ENCODE measurements at places on chromosomes 2 and 18.
A peak's percentile ranks its signal among the peaks of the same experiment; 100 is the strongest.

GRCh38 chr2:19532547-19533196 lies 174.2 kb upstream of the OSR1 start:
- DNase-seq, result no peak

DNA sequence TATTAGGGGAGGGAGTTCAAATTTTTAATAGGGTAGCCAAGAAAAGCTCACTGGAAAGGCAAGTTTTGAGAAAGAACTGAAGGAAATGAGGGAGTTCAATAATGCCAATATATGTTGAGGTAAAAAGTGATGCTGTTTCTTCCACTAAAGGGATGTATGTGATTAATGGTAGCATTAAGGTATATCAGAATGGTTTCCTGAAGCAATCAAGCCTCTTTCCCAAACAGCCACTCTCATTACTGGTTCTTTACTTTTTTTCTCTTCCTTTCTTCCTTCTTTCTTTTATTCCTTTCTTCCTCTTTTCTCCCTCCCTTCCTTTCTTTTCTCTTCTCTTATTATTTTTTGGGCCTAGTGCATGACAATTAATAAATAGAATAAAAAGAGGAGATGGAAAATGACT lies 433.5 kb downstream of the SATB2 start:
- no peak for DNase-seq

DNA sequence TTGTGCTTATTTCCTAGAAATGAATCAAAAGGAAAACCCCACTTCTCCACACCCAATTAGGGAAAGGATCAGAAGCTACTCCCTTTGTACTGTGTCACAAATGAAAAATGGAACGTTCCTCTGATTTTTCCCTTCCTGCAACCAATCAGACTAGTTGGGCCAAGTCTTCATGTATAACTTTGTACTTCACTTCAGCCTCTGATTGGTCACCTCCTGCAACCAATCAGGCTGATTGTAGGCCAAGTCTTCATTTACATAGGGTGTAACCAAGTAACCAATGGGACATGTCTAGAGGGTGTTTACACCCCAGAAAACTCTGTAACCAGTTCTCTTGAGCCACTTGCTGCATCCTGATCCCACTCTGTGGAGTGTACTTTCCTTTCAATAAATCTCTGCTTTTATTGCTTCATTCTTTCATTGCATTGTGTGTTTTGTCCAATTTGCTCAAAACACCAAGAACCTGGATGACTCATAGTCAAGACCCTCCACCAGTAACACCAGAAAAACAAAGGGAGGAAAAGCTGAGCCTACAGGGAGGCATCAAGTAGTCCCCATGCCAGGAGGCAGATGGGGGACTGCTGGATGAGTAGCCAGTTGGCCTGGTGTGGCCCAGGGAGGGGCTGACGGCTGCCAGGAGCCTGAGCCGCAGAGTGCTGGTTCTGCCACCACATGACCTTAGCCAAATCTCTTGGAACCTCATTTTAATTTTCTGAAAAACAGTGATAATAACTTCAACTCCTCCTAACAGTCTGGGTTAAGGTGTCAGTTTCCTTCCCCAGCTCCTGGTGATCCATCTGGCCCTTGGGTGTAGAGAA lies 46.1 kb downstream of the SOWAHC start:
- no peak for DNase-seq

GRCh38 chr2:31255911-31256571 lies 22.1 kb downstream of the EHD3 start:
- DNase-seq, result no peak

DNA sequence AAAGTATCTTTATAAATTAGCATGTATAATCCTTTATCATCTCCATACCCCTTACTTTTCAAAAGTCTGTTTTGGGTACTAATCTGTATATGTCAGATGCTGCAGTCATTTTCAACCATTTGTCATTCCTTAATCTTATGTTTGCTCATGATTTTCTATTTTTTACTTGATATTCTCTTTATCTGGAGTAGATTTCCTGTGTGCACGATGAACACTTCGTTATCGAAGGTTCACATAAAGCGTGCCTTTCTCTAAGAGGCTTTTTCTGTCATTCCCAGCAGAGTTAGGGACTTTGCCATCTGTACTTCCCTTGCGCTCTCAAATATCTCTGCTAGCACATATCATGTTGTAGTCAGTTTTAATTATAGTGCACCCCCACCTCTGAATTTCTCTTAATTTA lies 123.2 kb downstream of the BIRC6 start:
- no peak for DNase-seq

DNA sequence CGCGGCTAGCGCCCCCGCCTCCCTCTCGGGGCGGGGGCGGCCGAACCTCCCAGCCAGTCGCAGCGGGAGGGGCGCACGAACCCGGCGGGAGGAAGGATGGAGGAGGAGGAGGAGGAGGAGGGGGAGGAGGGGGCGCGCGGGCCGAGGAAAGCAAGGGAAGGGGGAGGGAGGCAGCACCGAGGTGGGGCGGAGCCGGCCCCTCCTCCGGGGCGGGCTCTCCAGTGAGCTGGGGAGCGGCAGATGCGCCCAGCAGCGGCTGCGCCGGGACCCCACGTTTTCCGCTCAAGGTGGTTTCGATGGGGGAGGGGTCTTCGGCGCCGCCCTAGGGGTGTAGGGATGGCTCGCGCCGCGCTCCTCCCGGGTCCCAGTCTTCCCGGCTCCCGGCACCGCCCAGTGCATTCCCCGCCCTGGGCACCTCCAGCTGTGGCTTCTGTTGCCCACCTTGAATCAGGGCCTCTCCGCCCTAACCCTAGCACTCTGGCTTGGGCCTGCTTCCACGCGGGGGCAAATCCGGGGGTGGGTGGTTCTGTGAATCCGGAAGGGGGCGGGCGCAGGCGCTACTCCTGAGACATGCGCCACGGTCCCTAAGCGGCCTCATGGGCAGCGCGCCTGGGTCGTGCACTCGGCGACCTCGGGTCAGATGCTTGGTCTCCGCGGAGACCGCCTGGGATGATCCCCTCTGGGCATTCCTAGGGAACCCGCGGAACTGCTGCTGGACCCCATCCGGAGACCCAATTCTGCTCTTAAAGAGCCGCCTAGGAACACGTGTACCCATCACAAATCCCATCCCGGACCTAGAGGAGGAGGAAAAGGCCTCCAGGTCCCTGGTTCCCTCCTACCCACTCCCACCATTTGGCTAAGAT lies at the start of gene FBXO41:
Gene FBXO41, minus strand, starts transcription at position 183 of the 863 bp plus-strand sequence. CDS start 14,848 bp downstream, outside the sequence.
- peak; percentile 19 for DNase-seq

DNA sequence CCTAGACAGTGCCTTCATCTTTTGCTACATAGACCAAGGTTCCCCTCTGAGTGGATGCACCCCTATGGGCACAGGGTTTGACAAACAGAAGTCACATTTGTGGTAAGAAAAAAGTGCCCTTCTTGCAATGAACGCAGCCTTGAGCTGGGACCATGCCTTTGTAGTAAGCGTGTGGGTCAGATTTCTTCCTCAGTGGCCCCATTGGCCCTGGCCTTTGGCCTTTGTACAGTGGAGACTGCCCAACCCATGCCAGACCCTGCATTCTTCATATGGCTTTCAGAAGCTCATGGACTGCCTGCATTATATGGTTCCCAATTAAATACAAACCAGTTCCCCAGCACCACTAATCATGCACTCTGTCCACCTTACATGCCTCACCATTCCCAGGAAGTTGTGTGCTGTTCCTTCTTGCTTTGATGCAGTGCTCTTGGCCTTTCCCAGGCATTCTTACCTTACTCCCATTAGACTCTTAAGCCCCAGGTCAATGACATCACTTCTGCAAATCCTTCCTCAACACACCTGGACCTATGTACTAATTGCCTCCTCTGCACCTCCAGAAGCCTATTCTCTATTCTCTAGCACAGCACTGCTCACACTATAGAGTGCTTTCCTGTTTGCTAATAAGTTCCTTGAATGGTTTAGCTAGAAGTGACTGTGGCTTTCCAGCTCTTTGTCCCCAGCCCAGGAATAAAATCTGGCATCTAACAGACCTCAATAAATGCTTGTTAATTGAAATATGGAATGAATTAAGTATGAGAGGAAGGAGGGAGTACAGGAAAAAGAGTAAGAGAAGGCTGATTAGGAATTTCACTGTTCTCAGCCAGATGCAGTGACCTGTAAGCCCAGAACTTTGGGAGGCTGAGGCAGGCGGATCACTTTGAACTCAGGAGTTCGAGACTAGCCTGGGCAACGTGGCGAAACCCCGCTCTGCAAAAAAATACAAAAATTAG lies 60.2 kb downstream of the TMEM247 start:
- DNase-seq, result no peak

- no peak for DNase-seq
These were observed 894 bp upstream of the FARSB start for GRCh38 chr2:222656526-222657446.

DNA sequence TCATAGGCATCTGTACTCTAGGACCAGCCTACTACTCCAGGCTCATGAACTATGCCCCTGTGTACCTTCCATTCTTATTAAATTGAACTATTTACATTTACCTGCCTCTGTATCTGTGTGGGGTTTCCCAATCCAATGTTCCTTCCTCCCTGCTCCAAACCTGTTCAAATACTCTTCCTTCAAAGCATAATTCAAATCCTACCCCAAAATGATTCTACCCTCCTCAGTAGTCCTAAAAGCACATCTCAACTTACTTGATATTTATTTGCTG lies 3.8 kb downstream of the MEMO1 start:
- DNase-seq, result no peak

GRCh38 chr2:158542577-158542976 lies 85.8 kb downstream of the PKP4 start:
- DNase-seq, result no peak

GRCh38 chr2:16241166-16242160 lies 301.1 kb downstream of the MYCN start:
- no peak for DNase-seq

DNA sequence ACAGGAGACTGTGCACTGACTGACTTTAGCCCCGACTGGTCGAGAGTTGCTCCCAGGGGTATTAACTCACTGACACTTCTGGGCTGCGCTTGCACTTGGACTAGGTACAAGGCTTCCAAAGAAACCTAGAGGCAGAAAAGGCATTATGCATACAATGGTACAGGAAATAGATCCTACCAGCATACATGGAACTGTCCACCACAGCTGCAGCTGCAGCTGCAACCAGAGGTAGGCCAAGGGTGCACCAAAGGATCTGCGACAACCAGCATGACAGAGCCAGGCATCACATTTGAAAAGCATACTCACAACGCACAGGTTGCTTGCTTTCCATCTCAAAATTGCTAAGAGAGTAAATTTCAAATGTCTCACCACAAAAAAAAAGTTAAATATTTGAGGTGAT lies 22.6 kb upstream of the PGAP1 start:
- DNase-seq, result no peak

GRCh38 chr2:237480556-237480955 lies 6.5 kb upstream of the MLPH start:
- no peak for DNase-seq

- DNase-seq, result no peak
These were observed 202.1 kb downstream of the DYSF start for GRCh38 chr2:71655498-71655897.

GRCh38 chr18:58887613-58887963 lies 22.9 kb downstream of the ZNF532 start:
- DNase-seq, result peak; percentile 97

DNA sequence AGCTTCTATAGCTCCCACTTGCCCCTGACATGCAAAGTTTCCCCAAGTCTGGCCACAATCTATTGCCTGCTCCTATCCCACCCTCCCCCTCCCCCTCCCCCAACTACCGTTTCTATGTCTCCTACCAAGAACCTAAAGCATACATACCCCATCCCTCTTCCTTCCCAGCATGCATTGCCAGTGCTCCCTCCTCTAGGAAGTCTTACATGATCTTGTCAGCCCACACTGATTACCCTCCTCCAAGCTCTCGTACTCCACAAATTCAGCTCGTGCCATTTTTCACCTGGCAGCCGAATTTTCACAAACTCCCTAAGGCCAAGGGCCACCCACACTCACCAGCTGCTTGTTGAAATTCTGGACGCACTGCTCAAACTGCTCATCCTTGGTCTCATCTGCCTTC lies 30.7 kb downstream of the BIN1 start:
- no peak for DNase-seq

DNA sequence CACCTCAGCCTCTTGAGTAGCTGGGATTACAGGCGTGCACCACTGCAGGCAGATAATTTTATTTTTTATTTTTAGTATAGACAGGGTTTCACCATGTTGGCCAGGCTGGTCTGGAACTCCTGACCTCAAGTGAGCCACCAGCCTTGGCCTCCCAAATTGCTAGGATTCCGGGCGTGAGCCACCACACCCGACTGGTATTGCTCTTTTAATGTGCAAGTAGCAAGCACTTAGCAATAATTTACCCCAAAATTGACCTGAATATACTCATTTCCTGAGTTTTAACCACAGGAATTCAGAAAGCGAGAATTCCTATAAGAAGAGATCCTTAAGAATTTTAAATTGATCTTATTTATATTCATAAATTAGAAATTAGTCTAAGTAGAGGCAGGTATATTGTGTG lies 169.1 kb downstream of the CDH2 start:
- no peak for DNase-seq

GRCh38 chr18:62717169-62717924 lies 2.0 kb downstream of the PHLPP1 start:
- DNase-seq, result peak; percentile 36

DNA sequence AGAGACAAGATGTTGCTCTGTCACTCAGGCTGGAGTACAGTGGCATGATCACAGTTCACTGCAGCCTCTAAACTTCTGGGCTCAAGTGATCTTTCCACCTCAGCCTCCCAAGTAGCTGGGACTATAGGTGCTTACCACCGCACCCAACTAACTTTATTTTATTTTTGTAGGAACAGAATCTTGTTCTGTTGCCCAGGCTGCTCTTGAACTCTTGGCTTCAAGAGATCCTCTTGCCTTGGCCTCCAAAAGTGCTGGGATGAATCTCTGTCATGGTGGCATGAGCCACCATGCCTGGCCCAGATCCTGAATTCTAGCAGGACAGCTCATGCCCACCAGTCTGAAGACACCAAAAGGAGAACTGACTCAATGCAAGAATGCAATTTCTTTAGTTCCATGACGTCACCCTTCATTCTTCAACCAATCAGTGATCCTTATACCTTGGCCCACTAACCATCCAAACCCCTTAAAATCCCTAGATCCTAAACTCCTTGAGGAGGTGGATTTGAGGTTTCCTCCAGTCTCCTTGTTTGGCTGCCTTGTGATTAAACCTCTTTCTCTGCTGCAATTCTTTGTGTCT lies 25.6 kb upstream of the CXXC1 start:
- DNase-seq, result no peak

DNA sequence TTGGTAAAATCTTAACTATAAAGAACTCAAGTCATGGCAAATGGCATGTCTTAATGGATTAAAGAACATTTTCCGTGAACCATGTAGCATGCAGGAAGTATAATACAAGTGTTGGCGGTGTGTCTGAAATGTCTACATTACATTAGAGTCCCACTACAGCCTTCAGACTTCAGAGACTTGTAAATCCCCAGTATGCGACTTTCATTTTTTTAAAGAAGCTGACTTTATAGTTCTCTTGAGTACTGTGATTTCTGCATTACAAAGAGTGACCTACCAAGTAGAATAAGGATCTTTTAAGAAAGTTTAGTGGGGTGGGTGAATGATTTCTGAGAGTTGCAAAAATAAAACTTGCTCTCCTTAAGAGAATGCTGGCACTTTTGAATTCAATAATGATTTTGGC lies 140.7 kb upstream of the FN1 start:
- DNase-seq, result no peak

DNA sequence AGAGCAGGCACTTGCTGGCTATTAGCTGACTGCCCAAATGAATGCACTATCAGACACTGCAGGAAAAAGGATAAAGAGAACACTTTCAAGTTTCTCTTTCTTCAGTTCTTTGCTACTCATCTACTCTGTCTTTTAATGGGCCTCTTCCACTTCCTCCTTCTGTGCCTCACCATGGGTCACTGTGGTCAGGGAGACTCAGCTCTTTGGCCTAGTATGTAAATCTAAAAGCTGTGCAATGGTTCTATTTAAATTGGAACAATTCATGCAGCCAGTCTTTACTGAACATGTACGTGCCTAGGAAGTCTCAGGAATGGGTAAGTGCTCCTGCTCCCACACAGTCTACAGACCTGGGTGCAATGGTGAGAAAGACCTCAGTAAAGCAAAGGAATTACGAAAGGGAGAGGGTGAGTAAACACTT lies 79.1 kb upstream of the DNMT3A start:
- no peak for DNase-seq

All from H4 (cell line).